Kidney glomerular epithelial cell (primary cell): ENCODE measurements at places on chromosomes 5 and 9.

GRCh38 chr5:150143350-150144245, 12.0 kb downstream of the PDGFRB start:
- DNase-seq = peak; percentile 90

GRCh38 chr9:38024036-38024681, 44.9 kb downstream of the SHB start:
- peak; percentile 38 for DNase-seq

DNA sequence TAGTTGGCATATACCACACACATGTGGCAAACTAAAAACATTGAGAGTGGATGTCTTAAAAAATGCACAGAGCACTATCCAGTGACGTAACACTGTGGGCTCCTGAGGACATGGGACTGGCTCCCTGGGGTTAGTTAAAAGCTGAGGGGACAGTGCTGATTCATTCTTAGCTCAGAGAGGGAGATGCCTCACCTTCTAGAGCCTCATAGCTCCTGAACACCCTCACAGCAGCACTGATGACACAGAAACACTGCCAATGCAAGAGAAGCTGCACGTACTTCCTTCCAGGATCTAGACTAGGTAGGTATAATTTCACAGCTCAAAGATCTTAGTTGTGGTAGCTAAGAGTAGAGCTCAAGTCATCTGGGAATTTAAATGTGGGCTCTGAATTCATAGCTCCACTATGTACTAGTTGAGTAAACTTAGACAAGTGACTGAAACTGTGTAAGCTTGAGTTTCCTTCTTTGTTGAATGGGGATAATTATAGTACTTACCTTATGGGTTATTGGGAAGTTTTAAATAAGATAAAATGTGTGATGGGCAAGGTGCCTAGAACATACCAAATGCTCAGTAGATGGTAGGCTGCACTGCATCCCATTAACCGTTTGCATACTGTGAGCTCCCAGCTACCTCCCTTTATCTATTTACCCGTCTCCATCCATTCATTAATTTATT, 279.9 kb downstream of the ASTN2 start:
- no peak for DNase-seq

- DNase-seq = no peak
Observed at GRCh38 chr5:44847206-44847852, 38.6 kb downstream of the MRPS30 start.

- no peak for DNase-seq
Observed at GRCh38 chr9:130441031-130441430, 3.7 kb upstream of the ASS1 start.

DNA sequence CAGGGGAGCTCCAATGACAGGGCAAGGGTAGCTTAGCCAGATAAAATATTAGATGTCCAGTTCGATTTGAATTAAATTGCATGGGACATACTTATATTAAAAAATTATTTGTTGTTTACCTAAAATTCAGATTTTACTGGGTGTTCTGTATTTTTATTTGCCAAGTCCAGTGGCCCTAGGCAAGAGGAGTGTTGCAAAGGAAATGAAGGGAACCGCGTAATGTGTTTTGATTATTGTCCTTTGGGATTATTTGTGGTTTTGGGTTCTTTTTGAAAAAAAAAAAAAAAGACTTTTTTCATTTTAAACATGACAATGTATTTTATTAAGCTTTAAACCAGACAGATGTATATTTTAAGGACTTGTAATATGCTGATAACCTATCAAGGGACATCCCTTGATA, 179.3 kb downstream of the C9orf152 start:
- no peak for DNase-seq
